ENCODE measurements at places on chromosomes 11 and 22.

- DNase-seq, result no peak
These were observed 6.6 kb downstream of the LMNTD2 start for GRCh38 chr11:553988-554340.

DNA sequence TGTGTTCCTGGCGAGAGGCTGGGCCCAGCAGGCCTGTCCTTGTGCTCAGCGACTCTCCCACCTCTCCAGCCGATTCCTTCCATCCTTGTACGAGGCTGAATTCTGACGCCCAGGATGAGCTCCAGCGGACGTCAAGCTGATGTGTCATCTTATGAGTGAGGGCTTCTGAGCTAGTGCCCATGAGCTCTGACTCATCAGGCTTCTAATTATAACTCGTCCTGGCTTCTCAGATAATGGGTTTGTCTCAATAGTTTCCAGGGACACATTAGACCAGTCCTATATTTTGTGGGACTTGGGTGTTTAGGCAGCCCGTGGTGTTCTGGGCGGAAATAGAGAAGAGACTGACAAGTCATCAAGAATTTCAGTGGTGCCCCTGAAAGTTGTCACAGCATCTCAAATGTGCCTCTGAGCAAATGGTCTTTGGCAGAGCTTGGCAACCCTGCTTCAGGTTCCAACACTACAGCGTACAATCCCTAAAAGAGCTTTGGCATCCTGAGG, 108.2 kb upstream of the CD44 start:
- DNase-seq, result no peak

GRCh38 chr11:1150769-1151365, 6.9 kb upstream of the MUC5AC start:
- DNase-seq, result no peak

- no peak for DNase-seq
These were observed 16.5 kb downstream of the CERK start for GRCh38 chr22:46721501-46722085.

- DNase-seq, result peak; percentile 9
These were observed 18.8 kb downstream of the P2RY2 start for GRCh38 chr11:73236854-73237253.

GRCh38 chr11:44285756-44286155, 24.2 kb downstream of the ALX4 start:
- DNase-seq, result no peak

DNA sequence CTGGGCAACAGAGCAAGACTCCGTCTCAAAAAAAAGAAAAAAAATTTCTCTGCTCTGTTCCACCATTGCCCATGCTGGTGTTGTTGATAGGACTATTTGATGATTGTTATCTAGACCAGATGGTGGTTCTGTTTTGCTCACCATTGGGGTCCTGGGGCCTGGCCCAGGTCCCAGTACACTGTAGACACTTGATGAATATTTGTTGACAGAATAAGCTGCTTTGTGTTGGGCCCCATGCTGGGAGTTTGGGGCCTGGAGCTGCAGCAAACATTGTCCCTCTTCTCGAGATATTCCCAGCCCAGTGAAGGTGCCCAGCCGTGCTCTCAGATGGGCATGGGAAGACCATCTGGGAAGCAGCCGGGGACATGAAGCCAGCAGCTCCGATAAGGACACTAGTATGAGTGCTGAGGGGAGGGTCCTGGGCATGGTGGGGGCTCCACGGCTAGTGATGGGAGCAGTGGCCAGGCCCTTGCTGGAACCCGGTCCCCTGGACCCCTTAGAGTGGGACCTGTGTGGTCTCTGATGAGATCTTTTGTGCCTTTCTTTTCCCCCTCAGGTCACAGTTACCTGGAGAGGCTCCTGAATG, 13.6 kb downstream of the INCENP start:
- DNase-seq, result no peak
